ENCODE measurements at places on chromosomes 16 and 17.

DNA sequence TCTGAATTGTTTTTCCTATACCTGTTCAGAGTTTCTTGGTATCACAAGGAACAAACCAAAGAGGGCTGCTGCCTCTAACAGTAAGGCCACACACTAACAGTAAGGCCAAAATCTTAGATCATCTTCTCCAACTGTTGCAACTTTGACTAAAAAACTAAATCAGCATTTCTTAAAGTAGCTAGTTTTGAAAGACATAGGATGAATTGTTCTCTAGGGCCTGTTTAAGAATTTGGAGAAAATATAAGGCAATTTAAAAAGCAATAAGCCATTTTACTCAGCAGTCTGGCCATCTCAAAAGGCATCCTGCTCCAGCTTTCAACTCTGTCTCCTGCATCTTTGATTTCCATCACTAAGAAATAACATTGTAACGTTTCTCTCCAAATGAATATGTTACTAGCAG, 105.0 kb upstream of the MON1B start:
- no peak for DNase-seq

DNA sequence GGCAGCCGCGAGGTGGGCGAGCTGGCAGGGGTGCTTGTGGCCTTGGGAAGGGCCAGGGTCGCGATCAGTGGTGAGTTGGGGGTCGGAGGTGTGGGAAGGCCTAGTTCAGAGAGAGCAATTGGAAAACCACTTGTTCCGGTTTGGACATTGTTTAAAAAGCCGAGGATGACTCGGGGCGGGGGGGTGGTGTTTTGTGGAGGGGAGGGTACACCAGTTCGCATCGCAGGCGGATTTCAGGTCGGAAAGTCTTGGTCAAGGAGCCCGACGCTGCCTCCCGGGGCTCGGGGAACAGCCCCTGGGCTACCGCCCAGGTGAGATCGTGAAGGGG, 66.4 kb downstream of the KPNA2 start:
- no peak for DNase-seq

DNA sequence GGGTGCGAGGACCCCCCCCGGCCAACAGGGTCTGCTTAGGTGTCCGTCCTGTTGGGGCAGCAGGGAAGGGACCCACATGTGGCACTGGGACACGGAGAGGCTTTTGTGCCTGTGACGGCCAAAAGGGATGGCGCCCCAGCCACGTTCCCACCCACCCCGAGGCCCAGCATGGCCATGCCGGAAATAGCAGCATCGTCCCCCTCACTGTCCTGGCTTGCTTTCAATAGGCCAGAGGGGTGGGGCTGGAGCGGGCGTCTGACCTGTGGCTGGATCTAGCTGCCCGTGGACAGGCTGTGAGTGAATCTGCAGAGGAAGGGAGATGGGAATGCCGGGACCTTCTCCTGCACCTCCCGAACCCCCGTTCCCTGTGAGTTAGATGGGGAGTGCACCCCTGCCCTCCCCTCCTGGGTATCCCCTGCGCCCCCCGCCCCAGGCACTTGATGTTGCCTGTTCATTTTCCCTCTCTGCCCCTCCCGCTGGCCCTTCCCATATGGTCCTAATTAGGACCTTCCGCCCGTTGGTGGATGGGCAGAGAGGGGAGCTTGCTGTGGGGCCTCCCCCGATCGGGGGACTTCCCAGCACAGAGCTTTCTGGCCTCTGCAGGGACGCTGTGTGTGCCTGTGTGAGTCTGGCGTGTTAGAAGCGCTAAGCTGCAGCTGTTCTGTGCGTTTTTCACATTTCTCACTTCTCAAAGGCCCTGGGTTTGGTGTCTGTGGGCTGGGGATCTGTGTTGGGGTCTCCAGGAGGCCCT, 292.8 kb downstream of the SEC14L1 start:
- DNase-seq = no peak

- DNase-seq = no peak
Measured at GRCh38 chr17:8806253-8806925, 7.2 kb upstream of the MFSD6L start.

- DNase-seq = no peak
Measured at GRCh38 chr16:49860593-49860992, 4.7 kb upstream of the ZNF423 start.

GRCh38 chr16:75763204-75763603, 36.9 kb upstream of the CPHXL start:
- no peak for DNase-seq

DNA sequence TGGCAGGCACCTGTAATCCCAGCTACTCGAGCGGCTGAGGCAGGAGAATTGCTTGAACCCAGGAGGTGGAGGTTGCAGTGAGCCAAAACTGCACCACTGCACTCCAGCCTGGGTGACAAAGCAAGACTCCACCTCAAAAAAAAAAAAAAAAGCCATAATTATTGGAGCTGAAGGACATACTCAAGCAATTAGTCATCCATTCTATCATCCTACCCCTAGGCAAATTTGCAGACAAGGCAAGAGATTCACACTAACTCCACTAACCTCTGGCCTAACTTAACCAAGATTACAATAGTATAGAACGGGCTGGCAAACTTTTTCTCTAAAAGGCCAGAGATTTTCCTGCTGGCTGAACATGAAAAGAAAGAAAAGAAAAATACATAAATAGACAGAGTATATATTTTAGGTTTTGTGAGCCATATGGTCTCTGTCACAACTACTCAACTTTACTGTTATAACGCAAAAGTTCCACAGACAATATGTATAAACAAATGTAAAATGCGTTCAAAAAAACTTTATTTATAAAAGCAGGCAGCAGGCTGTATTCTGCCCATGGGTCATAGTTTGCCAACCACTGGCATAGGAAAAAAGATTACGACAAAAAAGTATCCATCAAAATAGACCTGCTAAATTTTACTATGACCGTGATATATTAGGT, 29.7 kb downstream of the BRIP1 start:
- peak; percentile 40 for DNase-seq

GRCh38 chr16:22063888-22064467, 28.4 kb upstream of the VWA3A start:
- no peak for DNase-seq

- DNase-seq = no peak
Measured at GRCh38 chr16:23072769-23073549, 76.3 kb downstream of the USP31 start.

DNA sequence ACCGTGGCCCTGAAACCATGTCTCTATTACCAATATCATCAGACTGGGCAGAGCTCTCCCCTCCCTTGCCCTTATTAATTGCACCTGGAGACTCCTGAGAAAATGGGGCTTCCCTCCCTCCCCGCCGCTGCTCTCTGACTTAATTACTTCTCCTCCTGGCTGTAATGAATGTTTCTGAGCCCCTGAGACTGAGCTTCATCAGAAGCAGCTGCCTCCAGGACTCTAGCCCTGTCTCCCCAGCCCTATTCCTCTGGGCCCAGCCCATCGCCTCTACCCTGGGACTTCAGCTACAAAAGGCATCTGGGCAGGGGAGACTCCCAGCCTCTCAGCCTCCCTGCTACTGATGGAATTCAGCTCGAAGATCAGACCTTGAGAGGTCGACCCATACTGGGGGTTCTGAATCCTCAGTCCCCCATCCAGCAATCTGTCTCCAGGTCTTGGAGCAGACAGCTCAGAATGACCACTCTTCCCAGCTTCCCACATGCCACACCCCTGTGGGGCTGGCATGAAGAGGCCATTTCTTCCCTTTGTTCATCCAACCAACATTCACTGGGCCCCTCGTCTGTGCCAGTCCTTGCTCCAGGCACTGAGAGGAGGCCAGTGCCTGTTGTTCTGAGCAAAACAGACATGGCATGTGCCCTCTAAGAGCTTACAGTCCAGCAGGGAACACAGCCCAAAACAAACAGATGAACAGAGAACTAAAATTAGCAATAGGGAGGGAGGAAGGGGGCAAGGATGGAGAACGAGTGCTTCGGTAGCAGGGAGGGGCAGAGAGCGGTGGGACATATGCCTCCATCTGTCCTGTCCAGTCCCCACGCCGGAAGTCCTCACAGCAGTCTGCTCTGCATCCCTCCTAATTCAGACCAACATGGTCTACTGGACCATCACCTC, 17.0 kb upstream of the NAGS start:
- DNase-seq = no peak

- DNase-seq = no peak
Measured at GRCh38 chr16:86882586-86883280, 304.4 kb downstream of the FOXL1 start.

- no peak for DNase-seq
Measured at GRCh38 chr16:46732561-46732960, 15.6 kb downstream of the MYLK3 start.

DNA sequence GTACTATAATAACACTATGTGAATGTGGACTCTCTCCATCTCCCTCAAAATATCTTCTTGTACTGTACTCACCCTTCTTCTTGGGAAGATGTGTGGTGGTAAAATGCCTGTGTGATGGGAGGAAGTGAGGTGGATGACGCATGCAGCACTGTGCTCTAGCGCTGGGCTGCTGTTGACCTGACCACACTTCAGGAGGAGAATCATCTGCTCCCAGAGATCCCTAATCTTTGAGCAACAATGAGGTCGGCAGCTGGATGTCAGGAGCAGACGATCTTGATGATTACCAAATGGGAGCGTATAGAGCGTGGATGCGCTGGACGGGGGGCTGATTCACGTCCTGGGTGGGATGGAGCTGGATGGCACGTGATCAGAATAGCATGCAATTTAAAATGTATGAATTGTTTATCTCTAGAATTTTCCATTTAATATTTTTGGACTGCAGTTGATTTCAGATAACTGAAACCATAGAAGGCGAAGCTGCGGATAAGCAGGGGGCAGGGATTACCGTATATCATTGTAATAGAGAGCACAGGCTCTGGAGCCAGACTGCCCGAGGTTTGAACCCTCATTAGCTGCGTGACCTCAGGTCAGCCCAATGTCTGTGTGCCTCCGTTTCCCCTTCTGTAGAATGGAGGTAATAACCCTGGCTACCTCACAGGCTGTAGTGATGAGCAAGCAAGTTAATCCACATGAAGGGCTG, 23.7 kb upstream of the CYLD start:
- DNase-seq = no peak

- no peak for DNase-seq
Measured at GRCh38 chr16:3864562-3864961, 16.0 kb downstream of the CREBBP start.

DNA sequence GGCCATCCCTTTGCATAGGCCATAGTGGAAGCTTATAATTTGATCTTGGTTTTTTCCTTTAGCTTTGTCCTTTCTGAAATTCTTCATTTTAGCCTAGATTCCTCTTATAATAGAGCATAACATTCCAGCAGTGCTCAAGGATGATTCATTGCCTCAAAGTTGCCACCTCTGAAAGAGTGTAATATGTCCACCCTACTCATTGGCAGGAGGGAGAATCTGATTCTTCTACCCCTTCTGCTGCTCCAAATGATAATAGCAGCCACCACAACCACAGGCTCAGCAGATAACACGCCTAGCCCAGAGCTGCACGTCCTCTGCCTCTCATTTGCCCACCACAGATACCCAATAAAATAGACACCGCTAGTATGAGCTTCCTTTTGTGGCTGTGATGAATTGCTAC, 337.4 kb upstream of the HSBP1 start:
- DNase-seq = no peak

DNA sequence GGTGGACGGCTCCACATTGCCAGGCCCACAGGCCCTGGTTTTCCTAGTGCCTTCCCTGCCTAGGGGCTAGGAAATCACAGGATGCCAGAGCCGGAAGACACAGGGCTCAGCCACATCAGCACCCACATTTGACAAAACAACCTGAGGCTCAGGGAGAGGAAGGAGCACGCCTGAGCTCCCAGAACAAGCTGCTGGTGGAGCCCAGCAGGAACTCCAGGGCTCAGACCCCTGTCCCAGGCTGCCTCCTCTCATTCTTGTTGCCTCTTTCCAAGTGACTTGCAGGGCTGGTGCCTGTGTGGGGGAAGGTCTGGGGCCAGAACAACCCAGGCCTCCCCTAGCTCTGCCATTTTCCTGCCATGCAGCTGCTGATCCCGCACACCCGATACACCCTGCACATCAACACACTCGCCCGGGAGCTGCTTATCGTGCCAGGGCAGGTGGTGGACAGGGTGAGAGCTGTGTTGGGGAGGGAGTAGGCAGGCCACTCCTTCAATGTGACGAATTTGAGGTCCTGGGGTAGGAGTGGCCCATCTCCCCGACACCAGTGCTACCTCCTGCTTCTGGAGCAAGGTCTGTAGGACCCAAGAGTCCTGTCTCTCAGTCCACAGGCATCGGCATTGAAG, 7.6 kb downstream of the ALOX15B start:
- DNase-seq = no peak

- no peak for DNase-seq
Measured at GRCh38 chr17:7830616-7831015, 3.4 kb upstream of the KDM6B start.

GRCh38 chr17:66834919-66835454, at the start of gene CACNG5:
TSS of gene CACNG5 (plus strand) at chr17:66835117. CDS start at chr17:66877333, 42,216 bp downstream.
- no peak for DNase-seq

DNA sequence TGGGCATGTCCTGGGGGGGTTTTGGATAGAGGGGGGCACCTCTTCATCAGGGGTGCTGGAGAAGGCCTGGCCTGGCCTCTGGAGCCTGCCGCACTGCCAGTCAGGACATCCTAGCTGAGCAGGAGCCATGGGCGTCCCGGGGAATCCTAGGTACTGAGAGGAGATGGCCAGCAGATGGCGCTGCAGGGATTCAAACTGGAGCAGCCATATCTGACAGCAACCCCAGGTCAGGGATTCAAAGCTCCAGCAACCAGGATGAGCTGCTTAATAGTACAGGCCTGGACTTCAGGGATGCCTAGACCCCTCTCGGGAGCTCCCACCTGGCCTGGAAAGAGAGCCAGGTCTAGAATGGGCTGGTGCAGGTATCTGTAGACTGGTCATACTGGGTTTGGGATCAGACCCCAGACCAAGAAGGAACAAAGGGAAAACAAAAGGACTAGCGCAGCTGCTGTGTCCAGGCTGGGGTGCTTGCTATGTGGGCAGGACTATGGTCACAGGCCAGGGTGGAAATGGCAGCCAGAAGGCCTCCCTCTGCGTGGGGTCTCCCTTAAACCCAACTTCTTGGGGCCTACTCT, 306.9 kb upstream of the RBFOX1 start:
- DNase-seq = peak; percentile 25

- DNase-seq = peak; percentile 86
Measured at GRCh38 chr16:57667526-57668262, 412 bp upstream of the ADGRG3 start.

GRCh38 chr17:4003501-4004421, 39.5 kb upstream of the ATP2A3 start:
- DNase-seq = no peak

GRCh38 chr16:29111421-29111820, 126.6 kb downstream of the LAT start:
- no peak for DNase-seq

GRCh38 chr17:74569020-74570003, 2.0 kb upstream of the CD300H start:
- peak; percentile 96 for DNase-seq

GRCh38 chr17:72560303-72561247, 439.8 kb downstream of the SOX9 start:
- peak; percentile 41 for DNase-seq

DNA sequence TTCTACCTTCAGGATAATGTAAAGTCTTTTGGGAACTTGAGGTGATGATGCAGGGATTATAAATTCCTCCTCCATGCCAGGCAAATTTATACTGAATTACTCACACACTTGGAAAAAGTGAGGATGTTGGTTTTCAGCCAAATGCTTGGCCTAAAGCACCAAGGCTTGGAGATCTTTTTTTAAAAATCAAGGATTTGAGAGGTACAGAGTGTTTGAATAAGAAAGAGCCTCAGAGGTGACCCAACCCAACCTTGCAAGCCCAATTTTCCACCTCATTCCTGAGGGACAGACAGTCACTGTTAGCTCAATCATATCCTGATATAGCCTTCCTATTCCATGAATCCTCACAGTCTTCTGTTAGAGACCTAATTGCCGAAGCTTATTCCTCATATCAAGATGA, 14.0 kb downstream of the GRIN2A start:
- DNase-seq = no peak

All from NCI-H460 (cell line).